ENCODE measurements at places on chromosomes 6 and 20.

GRCh38 chr20:35463455-35464300 is 8.3 kb downstream of the CEP250 start:
- DNase-seq = no peak

DNA sequence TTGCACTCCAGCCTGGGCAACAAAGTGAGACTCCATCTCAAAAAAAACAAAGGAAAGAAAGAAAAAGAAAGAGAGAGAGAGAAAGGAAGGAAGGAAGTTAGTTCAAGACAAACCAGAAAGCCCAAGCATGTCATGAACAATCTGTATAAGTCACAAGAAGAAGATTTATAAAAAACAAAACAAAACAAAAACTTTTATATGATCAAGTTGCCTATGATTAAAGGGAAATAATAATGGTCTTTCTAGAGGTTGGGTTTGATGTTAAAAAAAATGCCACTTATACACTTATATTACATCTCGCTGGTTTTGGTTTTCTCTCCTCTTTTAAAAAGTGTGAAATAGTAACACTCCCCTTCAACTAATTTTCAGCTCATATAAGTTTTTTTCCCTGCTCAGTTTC is 146.2 kb upstream of the CARMIL1 start:
- no peak for DNase-seq

DNA sequence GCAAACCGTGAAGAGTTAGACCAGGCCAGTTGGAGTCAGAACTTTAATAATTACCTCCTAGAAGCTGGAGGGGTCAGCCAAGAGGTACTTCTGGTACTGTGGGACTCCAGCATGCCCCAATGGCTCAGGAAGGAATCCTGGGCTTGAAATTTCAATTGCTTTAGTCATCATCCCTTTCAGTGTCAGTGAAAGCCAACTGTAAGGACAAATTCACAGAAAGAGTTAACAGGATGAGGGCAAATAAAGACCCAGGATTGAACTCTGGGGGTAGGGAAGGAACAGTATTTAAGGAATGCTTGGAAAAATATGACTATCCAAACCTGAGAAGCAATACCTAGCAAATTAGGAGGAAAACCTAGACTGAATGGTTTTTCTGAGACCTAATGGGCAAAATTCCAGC is 735.1 kb upstream of the MARCKS start:
- DNase-seq = no peak

DNA sequence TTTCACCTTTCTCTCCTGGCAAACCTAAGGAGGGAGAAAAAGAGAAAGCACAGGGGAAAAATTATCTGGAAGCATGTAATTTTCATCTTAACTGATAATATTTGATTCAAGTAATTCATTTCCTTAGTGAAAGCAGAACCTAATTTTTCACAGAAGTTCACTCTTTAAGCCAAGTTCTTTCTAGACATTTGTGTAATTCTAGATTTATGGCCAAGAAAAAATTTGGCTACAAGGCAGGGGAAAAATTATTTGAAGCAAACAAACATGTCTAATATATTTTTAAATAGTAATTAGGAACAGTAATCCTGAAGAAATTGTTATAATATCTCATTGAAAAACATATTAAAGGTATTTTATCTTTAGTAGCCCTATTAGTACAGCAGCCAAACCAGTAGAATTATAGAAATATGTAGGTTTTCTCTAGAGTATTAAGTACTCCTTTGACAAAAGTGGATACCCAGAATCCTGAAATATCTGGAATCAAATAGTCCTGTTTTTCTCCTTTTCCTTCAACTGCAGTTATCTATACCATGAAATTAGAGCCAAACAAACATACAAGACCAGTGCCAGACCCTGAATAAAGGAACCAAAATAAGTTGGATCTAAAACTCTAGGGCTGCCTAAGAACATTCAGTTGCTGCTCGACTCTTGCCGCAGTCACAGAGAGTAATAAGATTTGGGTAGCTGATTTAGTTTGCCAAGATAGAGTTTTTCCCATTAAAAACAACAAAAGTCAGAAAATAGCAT is 116.5 kb downstream of the COL12A1 start:
- no peak for DNase-seq

DNA sequence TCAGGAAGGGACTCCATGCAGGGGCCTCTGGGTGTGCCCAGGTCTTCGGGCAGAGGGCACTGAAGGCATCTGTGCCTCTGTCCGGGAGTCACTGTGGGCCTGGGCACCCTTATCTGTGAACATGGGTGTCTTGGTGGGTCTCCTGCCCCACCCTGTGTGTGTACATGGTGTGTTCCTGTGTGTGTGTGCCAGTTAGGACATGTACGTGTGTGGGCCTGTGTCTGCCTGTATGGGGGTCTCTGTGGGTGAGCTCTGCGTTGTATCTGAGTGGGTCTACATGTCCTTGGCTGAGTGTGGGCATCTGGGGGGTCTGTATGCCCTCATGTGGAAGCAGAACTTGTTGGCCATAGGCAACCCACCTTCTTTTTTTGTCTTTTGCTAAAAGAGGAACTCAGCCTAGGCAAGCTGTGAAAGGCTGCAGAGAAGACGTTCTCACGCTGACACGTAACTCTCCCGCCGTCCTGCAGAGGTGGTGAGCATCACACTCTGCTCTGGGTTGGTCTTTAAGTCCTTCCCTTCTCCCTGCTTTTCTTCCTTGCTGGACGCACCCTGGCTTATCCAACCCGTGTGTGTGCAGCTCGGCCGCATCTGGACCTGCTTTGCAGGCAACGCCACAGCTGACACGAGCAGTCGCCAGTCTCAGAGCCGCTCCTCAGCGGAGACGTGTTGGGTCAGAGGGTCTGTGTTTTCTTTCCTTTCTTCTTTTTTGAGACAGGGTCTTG is 532 bp upstream of the NPBWR2 start:
- DNase-seq = no peak

GRCh38 chr6:13409991-13410390 is 77.4 kb downstream of the GFOD1 start:
- no peak for DNase-seq

Data from GM12878 (cell line).